ENCODE measurements at places on chromosomes 11 and 22. TPM values are rescaled to one million over a fixed set of nuclear protein-coding genes. Genes with fewer than 3 reads are reported as not detected.

GRCh38 chr11:100235085-100235484, 452.0 kb upstream of the ARHGAP42 start:
- DNase-seq = no peak

DNA sequence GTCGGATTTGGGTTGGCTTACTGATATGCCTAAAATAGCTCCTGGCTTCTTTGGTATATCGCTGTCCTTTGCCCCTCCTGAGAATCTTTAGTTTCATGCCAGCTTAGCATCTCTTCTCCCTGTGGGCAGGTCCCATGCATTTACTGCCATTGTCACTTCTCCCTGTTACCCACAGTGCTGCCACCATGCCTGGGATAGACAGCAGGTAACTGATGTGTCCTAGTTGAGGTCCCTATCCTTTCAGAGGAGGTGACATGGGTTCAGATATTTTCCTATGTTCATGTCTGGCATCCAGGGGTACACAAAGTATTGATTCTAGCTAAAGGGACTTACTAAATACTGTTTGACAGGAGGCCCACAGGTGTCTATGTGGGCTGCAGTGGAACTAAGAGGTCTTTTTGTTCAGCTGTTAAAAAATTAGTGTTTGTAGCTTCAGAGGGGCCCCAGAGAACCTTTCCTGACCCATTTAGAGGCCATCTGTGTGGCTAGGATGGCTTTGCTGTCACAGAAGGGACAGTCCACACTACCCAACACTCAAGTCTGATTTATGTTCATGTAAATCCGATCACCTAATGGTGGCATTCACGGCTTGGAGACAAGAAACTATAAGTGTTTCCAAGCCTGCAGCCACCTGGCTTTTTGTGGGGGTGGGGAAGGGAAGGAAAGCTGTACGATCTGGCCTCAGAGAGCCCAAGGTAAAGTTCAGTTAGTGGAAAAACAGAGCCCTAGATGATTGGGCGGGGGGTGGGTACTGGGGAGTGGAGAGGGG, 8.5 kb downstream of the TIMP3 start:
- DNase-seq = no peak

GRCh38 chr11:62151737-62152102, 27.9 kb downstream of the INCENP start:
- DNase-seq = no peak

GRCh38 chr22:48537343-48537680, 1290.4 kb downstream of the BRD1 start:
- DNase-seq = no peak

DNA sequence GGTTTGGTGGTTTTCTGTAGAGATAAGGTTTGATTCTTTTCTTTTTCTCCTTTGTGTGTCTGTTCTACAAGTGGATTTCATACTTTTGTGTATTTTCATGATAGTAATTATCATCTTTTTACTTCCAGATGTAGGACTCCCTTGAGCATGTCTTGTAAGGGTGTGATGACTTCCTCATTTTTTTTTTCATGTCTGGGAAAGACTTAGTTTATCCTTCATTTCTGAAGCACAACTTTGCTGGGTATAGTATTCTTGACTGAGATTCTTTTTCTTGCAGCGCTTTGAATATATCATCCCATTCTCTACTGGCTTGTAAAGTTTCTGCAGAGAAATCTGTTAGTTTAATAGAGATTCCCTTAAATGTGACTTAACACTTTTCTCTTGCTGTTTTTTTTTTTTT, 32.9 kb downstream of the MADD start:
- DNase-seq = no peak

OR56A1 gene
- not detected for total RNA-seq

DNA sequence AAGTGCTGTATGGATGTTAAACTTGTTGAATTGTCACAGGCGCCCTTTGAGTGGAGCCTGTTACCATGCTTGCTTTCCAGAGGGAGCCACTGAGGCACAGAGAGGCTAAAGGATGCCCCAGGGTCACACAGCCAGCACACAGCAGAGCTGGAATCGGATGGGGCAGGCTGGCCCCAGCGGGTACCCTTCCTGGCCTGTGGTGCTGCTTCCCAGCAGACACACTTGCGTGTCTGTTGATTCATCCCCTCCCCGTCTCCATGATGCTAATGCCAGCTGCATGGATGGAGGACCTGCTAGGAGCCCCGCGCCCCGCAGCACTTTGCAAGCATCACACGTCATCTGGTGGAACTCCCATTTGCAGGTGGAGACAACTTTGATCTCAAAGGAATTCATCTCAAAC, 52.4 kb upstream of the SHISAL1 start:
- peak; percentile 37 for DNase-seq

ME3 gene
- 3.7 TPM for total RNA-seq

- DNase-seq = no peak
Measured at GRCh38 chr11:69637198-69637940, 3.6 kb upstream of the CCND1 start.

DNA sequence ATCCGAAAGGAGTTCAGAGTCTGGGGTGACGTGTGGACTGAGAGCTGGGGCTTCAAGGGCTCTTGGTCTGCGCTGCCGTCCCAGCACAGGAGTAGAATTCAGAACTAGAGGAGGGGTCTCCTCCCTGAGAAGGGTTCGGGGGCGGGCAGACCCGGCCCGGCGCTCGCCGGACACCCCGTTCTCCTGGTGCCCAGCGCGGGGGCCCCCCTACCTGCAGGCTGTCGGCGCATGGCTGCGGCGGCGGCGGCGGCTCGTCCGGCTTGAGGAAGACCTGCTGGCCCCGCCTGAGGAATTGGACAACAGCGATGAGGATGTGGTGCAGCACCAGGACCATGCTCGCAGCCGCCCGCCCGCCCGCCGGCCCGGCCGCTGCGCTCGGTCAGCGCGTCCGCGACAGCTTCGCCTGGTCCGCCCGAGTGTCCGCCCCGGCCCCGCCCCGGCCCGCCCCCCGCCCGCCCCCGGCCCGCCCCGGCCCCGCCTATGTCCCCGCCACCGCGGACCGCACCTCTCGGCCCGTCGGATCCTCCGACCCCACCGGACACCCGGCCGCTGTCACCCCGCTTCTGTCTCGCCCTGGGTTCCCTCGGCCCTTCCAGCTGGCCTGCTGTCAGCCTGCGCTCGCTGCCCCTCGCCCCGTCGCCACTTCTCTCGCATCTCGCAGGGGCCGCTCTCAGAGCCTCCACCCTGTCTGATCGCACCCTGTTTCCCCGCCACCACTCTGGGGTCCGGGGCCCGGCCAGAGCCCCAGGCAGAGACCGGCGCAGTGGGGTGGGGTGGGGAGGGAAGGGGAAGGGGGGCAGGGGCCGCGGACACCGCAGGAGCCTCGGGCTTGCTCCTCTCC, 32.0 kb downstream of the PDE2A start:
- DNase-seq = no peak

LRP4 gene
- 9.5 TPM for total RNA-seq

GRCh38 chr22:43828998-43829782, 17.1 kb upstream of the EFCAB6 start:
- no peak for DNase-seq

- peak; percentile 14 for DNase-seq
Measured at GRCh38 chr11:58006940-58007339, 16.7 kb upstream of the OR9Q1 start.

DNA sequence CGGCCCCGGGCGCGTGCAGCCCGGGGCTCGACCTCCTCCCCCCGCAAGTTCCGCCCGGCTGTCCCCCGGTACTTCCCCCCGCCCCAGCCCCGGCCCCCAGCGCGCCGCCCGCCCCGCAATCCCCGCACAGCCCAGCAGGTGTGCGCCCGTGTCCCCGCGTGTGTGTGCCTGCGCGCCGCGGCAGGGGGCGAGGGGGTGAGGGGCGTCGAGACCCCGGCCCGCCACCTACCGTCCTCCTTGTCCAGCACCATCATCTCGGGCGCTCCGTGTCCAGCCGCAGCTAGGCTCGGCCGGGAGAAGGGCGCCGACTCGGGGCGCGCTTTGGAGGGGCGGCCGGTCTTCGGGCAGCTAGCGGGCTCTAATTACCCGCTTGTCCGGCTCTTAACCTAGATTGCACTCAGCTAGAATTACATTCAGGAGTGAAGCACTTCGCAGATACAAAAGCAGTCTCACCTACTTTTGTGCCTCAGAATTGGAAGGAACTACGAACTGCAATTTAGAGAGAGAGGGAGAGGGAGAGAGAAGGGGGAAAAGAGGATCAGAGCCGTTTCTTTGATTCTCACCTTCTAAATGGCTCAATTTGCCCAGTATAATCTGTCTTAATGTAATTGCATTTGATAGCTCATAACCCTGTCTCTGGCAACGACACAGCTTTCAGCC, 439 bp downstream of the LMO1 start:
- no peak for DNase-seq

All from foreskin keratinocyte (primary cell).